Thyroid gland (tissue), 4 donors: ENCODE measurements at places on chromosomes 1 and 21. TPM values are rescaled to one million over a fixed set of nuclear protein-coding genes. Genes with fewer than 3 reads are reported as not detected.
A peak's percentile ranks its signal among the peaks of the same experiment; 100 is the strongest.

GRCh38 chr1:247459507-247459906 lies 1.6 kb upstream of the OR2B11 start:
- no peak for DNase-seq

DNA sequence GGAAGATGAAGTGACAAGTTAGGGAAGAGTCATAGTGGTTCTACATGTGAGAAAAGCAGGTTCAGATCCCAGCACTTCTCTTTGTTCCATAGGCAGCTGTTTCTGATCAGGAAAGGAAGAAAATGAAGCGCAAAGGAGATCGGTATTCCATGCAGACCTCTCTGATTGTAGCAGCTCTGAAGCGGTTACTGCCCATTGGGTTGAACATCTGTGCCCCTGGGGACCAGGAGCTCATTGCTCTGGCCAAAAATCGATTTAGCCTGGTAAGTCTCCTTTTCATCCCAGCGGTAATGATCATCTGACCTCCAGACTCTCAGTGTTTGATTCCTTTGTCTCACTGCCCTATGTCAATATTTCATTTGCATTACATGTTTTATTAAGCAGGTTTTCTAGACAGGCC lies 173.6 kb downstream of the ZP4 start:
- no peak for DNase-seq

PAPPA2 gene
- total RNA-seq, result 2.0 TPM

OR10X1 gene
- not detected for total RNA-seq

DNA sequence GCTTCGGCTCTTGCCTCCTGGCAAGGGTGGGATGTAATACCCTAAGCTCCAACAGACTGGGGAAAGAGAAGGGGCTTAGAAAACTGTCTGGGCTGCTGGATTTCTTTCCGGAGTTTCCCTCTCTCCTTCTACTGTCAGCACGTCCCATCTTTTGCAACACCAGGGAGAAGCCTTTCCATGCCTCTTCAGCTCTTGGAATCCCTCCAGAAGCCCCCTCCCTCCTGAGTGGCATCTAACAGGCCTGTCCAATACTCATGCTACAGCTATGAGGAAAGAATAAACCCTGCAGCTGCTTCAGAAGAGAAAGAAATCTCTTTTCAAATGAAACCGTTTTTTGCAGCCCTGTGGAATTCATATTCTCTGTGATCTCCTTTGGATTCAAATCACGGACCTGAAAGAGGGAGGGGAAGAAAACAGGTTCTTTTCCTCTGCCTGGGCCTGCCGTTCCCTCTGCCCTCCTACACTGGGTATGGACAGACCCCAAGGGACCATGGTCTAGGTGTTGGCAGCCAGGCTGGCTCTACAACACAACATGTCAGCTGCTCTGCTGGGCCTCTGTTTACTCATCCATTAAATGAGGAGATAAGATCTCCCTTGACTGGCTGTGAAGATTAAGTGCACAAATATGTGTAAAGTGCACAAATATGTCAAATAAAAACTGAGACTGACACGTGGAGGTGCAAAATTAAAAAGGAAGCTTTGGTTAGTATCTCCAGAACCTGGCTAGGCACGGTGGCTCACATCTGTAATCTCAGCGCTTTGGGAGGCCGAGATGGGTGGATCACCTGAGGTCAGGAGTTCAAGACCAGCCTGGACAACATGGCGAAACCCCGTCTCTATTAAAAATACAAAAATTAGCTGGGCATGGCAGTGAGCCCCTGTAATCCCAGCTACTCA lies 6.0 kb upstream of the CAPN2 start:
- peak; percentile 48 for DNase-seq

DNA sequence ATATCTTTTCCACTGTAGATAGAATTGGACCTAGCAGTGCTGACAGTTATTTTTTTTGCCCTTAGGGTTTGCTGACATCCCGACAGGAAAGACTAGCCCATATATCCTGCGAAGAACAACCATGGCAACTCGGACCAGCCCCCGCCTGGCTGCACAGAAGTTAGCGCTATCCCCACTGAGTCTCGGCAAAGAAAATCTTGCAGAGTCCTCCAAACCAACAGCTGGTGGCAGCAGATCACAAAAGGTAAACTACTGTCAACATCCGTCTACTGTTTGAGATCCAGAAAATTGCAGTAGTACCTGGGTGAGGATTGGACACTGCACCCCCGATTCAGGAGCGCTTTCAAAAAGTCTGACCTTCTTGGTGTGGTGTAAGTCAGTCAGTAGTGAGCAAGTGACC lies 55.8 kb downstream of the CENPF start:
- peak; percentile 26 for DNase-seq

NENF gene
- 141 TPM for total RNA-seq

DNA sequence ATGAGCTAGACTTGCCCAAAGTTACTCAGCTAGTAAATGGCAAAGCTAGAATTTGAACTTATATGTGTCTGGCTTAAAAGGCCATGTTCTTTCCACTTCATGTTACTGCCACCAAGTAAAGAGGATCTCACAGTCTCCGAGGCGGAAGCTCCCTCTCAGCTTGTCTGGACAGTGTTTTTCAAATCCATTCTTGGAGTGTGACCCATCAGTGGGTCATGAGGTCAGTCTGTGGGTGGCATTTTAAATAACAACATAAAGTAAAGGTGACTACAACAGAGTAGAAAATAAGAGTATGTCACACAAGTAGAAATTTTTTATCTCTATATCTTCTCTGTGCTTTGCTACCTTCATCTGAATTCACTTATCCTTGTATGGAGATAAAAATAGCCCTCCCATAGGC lies 3.2 kb upstream of the HMGB4 start:
- no peak for DNase-seq

DNA sequence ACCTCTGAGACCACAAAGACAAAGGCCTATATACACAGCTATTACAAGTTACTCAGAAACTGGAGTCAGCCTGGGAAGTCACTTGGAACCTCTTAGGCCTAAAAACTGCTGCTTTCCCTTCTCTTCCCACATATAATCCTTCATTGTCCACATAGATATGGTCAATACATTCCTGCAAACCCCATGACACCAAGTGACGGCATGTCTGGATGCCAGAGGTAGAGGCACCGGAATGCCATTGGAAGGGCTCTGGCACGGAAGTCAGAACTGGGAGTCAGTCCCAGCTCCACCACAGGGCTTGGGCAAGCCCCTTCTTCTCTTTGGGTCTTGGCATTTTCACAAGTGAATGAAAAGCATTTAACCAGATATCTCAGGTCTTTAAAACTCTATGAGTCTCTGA lies 204.7 kb downstream of the MATN1 start:
- no peak for DNase-seq

PTPRU gene
- total RNA-seq, result 30.0 TPM

GRCh38 chr1:25245393-25245792 lies 1.9 kb downstream of the RSRP1 start:
- DNase-seq, result no peak

- peak; percentile 91 for DNase-seq
These were observed 32.0 kb upstream of the BTG2 start for GRCh38 chr1:203273206-203273868.

- DNase-seq, result no peak
These were observed 225.5 kb downstream of the PATJ start for GRCh38 chr1:61967750-61968149.
